ENCODE measurements at places on chromosomes 11 and 22. TPM values are rescaled to one million over a fixed set of nuclear protein-coding genes. Genes with fewer than 3 reads are reported as not detected.

DNA sequence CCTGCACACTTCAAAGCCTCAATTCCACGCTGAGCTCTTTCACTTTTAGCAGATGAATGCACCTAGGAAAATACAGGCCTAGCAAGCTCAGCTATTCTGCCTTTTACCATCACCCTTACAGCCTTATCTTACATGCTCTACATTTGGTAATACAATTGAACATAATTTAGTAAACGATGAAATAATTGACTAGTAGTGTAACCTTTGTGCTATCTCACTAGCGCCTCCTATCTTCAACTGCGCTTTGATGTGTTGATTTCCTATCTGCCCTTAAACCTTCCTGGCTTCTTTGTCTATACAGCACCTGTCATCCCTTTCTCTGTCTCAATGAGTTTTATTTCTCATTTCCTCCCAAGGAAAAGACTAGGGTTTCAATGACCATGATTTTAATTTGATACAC, 149.7 kb downstream of the LRRC4C start:
- H3K4me1 ChIP-seq, result no peaks in the 10 kb centered on the region
- no peaks in the 10 kb centered on the region for H3K36me3 ChIP-seq
- no peak overlapping the region for H3K4me3 ChIP-seq
- DNase-seq, result no peak

Gene C11orf97
- not detected for total RNA-seq

Gene SPDYC
- not detected for total RNA-seq

Gene RFPL2
- not detected for total RNA-seq

All from ascending aorta (tissue), 2 donors.